PC-9 (cell line): ENCODE measurements at places on chromosomes 11 and 22.

GRCh38 chr11:69480547-69481392, 693 bp upstream of the LINC01488 start:
- no peak for DNase-seq

DNA sequence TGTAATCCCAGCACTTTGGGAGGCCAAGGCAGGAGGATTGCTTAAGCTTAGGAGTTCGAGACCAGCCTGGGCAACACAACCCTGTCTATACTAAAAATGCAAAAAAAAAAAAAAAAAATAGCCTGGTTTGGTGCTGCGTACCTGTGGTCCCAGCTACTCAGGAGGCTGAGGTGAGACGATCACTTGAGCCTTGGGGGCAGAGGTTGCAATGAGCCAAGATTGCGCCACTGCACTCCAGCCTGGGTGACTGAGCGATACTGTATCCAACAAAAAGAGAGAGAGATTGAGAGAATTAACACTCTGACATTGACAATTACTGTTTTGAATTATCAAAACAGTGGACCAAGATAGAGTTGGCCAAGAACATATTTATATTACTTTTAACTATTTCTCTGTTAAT, 53.7 kb downstream of the SIK2 start:
- DNase-seq, result no peak

DNA sequence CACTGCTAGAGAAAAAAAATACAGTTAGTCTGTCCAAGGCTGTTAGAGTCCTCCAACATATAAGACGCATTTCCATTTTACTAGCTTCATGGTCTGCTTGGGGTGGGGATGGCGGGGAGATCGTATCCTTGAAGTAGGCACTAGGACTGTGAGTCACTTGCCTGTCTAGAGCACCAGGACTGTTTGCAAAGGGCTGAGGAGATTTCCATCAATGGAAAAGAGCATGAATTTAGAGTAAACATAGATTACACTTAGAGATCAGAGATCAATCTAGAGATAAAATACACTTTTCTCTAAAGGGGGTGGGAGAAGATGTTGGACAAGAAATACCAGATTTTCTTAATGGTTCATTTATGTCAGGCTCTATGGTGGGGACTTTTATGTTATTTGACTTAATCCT, 1.7 kb upstream of the MS4A7 start:
- peak; percentile 51 for DNase-seq

DNA sequence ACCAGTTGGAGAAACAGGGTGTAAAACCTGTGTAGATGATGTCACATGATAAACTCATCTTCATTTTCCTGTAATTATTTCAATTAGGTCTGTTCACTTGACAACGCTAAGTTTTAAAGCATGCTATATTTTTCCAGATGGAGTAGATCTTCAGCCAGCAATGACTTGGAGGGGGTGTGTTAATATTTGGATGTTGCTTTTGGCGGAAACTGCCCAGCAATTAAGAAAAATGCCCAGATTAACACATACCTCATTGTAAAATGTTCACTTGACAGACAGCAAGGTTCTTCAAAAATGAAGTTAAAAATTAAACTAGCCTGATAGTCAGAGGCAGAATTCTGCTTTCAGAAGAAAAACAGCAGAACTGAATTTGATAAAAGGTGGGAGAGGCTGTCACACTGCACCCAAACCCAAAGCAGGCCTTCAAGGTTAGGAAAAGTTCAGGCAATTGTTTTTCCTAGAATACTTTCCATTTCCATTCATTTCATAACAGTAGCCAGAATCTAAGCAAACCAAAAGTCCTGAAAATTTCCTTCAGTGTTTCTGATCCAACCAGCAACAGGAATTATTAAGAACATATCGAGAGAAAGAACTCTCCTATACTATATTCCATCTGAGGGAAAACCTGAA, 33.0 kb downstream of the VSIG10L2 start:
- no peak for DNase-seq

DNA sequence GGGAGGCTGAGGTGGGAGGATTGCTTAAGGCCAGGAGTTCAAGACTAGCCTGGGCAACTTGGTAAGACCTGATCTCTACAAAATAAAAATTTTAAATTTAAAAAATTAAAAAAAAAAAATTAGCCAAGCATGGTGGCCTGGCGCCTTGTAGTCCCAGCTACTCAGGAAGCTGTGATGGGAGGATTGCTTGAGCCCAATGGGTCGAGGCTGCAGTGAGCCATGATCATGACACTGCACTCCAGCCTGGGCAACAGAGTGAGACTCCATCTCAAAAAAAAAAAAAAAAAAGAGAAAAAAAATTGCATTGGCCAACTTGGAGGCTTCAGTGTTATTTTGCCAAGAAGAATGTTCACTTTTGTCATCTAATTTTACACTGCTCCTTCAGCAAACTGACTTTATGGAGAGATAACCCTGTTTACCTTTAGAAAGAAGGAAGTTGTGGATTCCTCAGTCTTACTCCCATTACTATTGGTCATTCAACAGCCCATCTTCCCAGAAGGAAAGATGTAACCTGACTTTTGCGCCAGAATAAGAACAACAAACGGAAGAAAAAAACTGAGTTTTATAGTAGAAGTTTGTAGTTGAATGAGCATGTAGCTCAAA, 13.1 kb downstream of the KMT2A start:
- DNase-seq, result no peak

DNA sequence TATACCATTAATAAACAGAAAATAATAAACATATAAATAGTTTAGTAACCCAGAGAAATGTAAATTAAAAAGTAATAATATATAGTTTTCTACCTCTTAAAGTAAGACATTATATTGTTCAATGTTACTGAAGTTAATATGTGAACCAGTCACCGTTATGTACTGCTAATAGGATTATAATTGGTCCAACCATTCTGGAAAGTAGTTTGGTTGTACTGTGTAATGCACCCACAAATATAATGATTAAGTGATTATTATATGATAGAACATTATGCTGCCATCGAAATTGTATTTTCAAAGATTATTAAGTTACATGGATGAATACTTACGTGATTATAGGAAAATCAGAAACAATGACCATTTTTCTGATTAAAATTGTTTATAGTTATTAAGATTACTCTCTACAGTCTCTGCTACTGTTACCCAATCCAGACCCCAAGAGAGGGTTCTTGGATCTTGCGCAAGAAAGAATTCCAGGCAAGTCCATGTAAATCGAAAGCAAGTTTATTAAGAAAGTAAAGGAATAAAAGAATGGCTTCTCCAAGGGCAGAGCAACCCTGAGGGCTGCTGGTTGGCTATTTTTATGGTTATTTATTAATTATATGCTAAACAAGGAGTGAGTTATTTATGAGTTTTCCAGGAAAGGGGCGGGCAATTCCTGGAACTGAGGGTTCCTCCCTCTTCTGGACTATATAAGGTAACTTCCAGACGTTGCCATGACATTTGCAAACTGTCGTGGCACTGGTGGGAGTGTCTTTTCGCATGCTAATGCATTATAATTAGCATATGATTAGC, 50.1 kb downstream of the ACER3 start:
- no peak for DNase-seq

- DNase-seq, result peak; percentile 39
Observed at GRCh38 chr22:35842954-35843353, 125.3 kb downstream of the APOL5 start.

DNA sequence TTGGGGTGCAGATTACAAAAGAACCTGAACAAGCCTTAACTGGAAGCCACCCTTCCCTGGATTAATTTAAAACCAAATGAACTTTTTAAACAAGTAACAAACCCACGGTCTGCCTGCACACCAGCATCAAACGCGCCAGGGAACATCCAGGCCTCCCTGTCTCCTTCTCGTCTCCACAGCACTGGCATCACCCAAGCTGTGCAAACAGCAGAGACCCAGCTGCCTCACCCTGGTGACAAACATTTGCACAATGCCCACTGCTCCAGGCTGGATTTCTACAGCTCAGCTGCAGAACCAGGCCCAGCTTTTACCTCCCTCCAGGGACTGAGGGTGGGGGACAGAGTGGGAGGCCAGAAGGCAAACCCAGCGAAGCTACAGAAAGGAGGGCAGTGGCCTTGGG, 7.0 kb downstream of the RPL3 start:
- no peak for DNase-seq
